ENCODE measurements at places on chromosomes 3 and 15.

DNA sequence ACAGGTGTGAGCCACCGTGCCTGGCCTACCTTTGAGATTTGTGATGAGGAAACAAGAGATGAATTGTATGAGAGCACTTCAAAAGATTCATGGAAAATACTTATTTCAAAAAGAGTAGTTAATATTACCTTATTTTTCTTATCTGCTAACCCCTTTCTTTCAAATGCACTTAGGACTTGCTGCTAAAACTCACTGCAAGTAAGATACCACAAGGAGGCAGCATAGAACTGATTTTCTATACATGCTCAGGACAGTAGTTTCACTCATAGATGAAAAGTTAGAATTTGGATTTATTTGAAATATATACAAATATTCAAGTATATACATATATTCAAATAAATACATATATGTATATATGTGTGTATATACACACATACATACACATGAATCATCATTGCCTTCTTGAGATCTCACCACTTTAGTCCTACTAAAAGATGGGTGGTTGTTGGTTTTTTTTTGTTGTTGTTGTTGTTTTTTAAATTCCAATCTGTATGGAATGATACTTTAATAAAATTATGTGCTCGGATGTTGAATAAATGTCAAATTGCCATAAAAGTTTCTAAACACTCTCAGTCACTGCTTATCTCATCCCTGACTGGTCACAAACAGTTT, 2.4 kb downstream of the CCNDBP1 start:
- no peak for DNase-seq

DNA sequence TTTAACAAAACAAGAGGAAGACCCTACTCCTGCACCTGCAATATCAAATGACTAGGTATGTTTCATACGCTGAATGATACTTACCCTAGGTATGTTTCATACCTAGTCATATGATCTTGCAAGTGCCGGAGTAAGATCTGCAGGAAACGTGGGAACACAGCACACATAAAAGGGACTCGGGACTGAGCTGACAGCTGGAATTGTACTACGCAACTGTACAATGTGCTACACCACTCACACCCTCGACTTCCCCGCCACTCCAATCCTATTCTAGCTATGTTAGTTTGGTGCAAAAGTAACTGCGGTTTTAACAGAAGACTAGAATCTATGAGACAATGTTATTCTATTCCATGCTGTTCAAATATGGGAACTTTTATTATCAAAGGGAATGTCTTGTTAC, 22.0 kb downstream of the CRBN start:
- DNase-seq = no peak

DNA sequence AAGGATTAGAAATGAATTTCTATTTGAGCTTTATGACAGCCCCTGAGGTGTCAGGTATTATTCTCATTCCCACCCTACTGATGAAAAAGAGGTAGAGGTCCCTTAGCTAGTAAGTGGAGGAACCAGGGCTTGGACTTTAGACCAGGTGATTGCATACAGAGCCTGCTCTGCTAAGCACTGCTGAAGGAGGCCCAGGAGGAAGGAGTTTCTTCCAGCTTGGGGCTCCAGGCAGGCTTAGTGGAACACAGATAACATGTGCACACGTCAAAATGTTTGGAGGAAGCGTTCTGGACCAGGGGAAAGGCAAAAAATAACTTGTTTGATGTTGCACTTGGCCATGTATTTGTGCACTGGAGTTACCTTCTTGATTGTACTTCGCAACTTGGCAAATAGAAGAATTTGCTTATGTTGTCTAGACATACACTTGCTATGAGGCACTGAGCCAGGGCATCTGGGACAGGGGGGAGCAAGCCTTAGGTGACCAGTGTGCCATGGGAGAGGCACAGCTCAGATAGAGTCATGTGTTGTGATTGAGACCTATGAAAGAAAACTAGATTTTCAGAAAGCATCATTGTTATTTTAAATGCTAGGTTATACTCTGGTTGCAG, 22.4 kb downstream of the IFT122 start:
- DNase-seq = no peak

DNA sequence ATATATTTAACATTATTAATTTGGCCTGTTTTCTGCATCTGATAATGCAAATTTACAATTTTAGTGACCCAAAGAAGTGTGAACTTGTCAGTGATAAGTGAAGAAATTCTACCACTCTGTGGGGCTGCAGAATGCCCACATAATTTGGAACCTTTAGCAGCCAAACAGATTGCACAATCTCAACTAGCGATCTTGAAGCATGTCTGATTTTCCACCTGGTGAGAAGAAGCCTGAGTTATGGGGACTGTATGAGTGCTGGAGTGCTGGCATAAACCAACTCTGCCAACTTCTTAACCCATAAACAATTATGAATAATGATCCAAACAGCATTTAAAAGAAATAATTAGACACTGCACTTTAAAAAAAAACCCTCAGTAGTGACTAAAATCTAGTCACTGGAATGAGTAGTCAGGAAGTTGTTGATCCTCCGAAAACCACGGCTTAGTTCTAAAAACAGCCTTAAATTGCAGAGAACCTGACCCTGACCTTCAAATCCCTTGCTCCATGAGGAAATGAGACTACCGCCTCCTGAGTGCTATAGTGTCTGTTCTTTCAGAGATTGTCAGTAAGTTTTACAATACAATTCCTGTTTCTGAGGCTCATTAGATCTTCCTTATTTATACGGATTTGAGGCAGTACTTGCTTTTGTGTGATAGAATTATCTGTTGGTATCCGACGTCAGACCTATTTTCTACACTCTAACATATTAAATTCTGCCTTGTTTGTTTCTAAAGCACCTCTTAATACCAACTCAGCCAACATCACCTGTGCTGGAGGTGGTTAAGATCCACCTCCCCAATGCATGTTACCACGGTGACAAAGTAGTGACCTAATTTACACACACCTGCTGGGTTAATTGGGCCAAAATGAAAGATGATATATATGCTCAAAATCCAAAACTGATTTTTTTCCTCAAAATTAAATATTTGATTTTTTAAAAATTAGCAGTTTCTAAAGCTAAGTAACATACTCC, 267.7 kb downstream of the ZBTB20 start:
- DNase-seq = no peak

- no peak for DNase-seq
Observed at GRCh38 chr15:51375966-51376640, 34.6 kb downstream of the GLDN start.
